ENCODE measurements at places on chromosomes 1 and 21.

GRCh38 chr1:3467096-3468036, 12.9 kb downstream of the ARHGEF16 start:
- DNase-seq: no peak

- no peak for DNase-seq
Observed at GRCh38 chr1:20351911-20352701, 61.4 kb downstream of the VWA5B1 start.

DNA sequence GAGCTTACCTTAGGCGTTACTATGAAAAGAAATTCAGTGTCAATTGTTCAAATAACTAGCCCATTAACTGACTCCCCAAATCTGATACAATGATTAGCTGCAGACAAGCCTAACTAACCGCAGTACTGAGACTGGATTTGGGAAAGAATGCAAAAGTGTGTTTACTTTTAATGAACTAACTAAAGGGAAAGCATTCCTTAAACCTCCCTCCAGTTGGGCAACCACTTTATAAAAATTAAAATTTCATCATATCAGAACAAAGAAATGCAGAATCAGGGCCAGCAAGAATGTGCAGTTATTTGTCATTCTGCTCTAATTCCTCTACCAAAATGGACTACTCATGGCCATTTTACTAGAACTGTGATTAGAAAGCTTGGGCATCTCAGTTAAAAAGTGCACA, 11.7 kb upstream of the NR5A2 start:
- no peak for DNase-seq

DNA sequence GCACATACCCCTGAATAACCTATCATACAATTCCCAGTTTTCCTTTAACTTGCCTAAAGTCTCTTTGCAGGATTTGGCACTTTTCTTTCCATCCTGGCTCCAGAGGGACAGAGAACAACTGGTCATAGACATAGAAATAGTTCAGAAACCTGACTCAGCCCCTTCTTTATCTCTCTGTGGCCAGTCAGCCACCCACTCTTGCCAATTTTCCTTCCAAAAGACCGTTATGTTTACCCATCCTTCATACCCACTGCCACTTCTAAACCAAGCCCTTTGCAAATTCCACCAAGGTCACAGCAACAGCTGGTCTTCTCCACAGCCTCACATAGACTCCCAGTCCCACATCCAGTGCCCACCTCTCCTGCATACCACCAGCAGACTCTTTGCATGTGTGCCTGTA, 127.2 kb upstream of the FGGY start:
- DNase-seq: no peak

DNA sequence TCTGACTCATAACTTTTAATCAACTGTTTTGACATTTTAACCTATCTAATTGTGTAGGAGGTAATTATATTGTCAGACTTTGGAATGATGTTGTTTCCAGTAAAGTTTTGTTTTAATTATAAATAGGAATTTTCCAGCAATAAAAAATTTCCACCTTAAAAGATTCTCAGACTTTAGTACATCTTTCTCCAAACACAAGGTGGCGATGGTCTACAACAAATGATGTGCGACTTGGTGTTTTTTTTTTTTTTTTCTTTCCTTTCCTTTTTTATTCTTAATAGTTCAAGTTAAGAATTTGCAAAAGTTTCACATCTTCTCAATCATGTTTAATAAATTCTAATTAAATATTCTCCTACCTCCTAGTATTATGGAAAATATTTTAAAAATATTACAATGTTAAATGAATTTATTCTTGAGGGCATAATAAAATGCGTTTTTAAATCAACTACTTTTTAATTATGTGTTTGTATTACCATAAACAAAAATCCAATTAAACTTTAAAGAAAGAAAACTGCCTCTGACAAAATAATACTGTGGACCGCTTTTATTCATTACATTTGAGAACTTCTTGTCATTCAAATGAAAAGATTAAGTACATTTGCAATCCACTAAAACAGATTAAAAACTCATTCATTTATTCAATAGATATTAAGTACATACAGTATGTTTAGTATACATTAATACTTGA, 4.4 kb upstream of the ADAMTS1 start:
- DNase-seq: peak; percentile 63

DNA sequence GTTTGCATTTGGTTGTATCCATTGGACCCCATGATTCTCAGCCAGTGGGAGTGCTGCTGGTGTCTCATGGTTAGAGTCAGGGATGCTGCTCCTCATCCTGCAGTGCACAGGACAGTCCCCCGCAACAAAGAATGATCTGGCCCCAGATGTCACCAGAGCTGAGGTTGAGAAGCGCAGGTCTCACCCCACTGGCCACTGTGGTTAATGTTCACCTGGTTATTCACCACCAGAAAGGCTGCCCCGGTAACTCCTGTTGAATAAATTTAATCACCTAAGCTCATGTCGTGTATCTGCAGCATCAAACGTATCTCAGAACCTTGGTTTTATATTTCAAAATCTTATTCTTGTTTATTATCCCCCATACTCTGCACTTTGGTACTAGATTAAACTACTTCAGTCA, 75.8 kb downstream of the ATP5PO start:
- no peak for DNase-seq

- DNase-seq: no peak
Observed at GRCh38 chr1:150544204-150544603, 5.0 kb upstream of the ADAMTSL4 start.

GRCh38 chr1:28507646-28508434, 2.0 kb downstream of the RCC1 start:
- no peak for DNase-seq

GRCh38 chr1:169604781-169605560, 18.7 kb upstream of the F5 start:
- no peak for DNase-seq

- no peak for DNase-seq
Observed at GRCh38 chr1:209485751-209486150, 97.8 kb upstream of the CAMK1G start.

DNA sequence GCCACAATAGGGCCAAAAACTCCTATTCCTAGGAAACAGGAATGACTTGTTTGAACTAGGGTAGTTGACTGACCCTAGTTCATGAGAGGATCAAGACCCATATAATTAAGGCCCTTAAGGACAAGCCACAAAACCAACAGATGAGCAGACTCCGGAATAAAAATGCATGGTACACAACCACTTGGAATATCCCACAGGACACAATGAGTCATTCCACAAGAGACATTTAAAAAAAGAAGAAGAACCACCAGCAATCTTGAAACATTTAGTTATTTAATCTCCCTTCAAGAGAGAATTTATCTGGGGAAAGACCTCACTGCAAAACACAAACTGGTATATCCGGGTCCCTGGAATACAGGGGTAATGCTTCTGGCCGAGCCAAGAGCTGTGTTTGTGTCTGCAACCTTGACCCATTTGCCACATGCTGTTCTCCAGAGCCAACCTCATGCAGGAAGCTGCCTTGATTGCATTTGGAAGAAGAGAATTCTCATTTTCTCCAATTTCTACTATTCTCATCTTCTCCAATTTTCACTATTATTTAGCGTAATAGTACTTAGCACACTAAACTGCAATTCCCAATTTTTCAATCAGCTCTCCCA, 135.5 kb downstream of the TGFBR3 start:
- no peak for DNase-seq

DNA sequence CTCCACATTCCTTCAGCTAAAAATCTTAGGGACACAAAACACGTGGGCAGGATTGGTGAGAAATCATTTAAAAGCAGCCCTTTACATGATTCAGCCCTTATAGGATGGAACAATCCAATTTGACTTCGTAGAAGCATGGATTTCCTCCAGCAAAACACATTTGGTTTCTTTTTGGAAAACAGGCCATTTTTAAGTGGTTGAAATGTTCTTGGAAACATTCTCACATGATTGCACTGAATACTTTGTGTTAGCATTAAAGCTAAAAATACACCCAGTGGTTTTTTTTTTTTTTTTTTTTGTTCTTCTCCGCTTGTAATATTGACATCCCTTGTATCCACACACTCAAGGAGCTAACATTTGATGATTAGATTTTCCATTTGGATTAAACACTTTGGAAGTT, 42.1 kb upstream of the ABCG1 start:
- no peak for DNase-seq

- DNase-seq: no peak
Observed at GRCh38 chr1:114130846-114131525, 22.7 kb downstream of the SYT6 start.

Measured in RPMI8226 (cell line).